Right hindlimb (tissue), 1 donor: ENCODE measurements at places on chromosomes 1 and 21.

DNA sequence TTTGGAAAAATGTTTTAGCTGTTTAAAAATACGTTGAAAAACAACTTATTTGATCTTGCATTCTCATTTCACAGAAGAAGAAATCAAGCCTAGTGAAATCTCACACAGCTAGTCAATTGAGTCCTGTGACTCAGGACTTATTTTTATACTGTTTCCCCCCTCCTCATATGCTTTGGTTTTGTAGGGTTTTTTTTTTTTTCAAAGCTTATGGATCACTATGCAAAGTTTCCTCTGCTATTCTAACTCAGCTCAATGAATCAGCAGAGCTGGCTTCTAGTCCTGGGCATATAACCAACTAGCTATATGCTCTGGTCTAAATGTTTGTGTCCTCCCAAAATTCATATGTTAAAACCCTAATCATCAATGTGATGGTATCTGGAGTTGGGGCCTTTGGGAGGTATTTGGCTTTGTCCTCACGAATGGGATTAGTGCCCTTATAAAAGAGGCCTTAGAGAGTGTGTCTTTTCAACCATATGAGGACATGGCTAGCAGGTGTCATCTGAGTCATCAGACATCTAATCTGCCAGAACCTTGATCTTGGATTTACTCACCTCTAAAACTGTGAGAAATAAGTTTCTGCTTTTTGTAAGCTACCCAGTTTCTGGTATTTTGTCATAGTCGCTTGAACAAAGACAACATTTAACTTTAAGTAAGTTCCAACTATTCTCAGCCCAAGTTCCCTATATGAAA lies 317.2 kb upstream of the C1orf87 start:
- no peak for DNase-seq

DNA sequence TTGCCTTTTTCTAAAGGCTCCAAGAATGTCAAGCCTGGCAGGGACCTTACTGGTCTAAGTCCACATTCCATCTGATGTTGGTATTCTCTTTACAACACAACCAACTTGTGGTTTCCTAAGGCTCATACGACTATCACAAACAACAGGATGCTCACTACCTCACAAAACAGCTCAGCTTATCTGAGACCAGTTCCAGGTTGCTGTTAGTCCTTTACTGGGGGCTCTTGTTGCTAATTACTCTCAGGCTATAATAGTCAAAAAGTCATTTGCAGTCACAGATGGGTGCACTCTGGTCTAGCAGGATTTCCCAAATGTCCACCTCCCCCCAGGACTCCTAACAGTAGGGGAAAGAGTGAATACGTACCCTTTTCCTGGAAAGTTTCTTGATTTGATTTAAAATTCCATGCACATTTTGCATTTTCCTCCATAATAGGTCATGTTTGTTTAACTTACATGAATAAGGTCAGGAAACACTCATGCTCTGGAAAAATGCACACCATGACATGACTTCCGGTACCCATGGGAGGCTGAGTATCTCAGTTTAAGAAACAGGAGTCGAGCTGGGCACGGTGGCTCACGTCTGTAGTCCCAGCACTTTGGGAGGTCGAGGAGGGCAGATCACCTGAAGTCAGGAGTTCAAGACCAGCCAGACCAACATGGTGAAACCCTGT lies 16.0 kb downstream of the LCK start:
- no peak for DNase-seq

- no peak for DNase-seq
These were observed 12.6 kb downstream of the FHAD1 start for GRCh38 chr1:15259622-15260007.

DNA sequence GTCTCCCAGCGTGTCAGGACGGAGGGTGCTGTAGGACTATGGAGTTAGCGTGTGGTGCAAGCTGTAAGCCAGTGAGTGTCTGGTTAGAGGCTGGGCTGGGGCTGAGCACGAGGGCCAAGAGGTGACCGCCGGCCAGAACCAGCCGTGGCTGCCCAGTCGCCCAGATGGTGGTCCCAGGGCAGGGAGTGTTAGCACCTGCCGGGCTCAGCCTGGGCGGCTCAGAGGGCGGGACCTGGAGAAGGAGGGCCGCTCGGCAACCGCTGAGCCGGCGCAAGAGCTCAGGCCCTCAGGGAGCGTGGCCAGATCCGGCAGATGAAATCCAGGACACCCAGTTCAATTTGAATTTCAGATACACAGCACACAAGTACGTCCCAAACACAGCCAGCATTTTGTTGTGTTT lies 87.9 kb downstream of the PRDM16 start:
- DNase-seq: no peak

DNA sequence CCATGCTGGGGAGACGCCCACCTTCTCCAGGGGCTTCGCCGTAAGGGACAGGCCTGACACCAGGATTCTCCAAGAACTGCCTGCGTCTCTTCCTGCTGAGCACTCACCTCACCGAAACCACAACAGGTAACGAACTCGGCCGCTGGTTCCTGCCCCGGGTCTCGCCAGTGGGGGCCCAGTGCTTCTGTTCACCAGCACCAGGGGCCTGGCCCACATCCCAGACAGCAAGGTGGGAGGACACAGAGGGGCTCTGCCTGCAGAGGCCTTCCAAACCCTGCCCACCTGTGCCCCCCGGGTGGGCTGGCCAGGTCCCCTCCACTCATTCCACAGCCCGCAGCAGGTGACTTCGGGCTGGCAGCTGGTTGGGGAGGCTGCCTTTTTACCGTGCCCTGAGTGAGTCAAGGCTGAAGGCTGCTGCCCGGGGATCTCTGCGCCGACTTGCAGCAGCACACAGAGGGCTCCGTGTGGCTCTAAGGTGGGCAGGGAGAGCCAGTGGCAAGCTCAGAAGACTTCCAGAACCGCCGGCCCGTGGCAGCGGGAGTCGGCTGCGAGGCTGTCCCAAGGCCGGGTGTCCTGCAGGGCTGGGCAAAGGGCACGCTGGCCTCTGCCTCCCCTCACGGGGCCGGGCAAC lies 14.7 kb upstream of the COL18A1 start:
- DNase-seq: peak; percentile 23

DNA sequence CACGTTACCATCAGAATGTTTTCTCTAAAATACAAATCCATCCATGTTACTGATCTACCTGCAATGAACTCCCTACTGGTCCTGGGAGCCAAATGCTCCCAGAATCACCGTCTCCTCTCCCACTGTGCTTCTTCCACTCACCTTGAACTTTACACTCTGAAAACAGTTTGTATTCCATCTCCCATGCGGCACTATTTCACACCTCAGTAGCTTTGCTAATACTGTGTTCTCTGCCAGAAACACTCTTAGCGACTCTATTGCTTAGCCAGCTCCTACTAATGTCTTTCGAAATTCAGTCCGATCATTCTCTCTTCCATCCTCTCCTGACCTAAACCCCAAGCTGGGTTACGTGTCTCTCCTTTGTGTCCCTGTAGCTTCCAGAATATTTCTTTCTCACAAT lies 284.4 kb upstream of the DUSP10 start:
- DNase-seq: no peak

- DNase-seq: no peak
These were observed 66.6 kb downstream of the HMGB4 start for GRCh38 chr1:33930346-33931110.

GRCh38 chr1:201715801-201716741 lies 112.9 kb upstream of the IPO9 start:
- DNase-seq: no peak

GRCh38 chr1:88802950-88803349 lies 88.4 kb downstream of the GTF2B start:
- DNase-seq: no peak

DNA sequence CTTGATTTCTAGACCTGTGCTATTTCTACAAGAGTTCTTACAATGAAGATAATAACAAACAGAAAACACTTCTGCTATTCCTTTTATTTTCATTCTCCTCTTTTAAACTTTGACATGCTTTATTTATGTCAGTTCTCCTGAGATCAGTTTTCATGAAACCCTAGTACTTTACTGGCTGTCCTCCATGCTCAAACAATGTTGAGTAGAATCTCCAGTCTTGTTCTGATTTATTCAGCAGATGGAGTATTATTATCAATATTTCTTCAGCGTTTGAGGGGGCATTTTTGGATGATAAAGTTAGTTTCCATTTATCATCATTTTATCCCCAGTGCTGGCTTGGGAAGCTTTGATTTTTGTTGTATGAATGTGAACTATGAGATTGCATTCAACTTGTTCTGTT lies 85.9 kb upstream of the WARS2 start:
- no peak for DNase-seq

- DNase-seq: no peak
These were observed 603.3 kb downstream of the PTPRC start for GRCh38 chr1:199242147-199242546.

DNA sequence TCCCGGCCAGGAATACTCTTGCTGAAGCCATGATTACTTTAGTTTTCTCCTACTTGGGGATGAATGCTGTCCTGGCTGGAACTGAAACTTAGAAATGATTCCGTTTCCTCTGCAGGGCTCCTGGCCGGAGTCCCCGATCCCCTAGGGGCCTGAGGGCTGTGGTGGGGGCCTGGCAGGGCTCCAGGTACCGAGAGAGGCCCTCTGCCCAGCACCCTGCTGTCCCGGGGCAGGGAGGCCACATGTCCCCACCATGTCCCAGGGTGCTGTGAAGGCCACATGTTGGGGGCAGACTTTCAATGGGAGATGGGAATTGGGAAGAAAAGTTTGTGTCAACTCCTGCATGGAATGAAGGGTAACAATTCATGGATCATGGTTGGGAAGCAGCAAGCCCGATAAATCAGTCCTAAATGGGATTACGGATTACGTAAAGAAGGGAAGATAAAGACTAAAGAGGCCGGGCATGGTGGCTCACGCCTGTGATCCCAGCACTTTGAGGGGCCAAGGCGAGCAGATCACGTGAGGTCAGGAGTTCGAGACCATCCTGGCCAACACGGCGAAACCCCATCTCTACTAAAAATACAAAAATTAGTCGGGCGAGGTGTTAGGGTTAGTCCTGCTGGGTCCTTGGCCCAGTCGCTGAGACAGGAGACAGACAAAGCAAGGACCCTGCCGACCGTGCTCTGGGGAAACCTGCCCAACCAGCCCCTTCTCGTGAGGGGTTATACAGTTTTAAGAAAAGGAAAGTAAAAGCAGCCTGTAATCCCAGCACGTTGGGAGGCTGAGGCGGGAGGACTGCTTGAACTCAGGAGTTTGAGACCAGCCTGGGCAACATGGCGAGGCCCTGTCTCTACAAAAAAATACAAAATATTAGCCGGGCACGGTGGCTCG lies 37.6 kb downstream of the MORN1 start:
- no peak for DNase-seq

- DNase-seq: no peak
These were observed 92.6 kb downstream of the LPAR3 start for GRCh38 chr1:84800090-84801073.

DNA sequence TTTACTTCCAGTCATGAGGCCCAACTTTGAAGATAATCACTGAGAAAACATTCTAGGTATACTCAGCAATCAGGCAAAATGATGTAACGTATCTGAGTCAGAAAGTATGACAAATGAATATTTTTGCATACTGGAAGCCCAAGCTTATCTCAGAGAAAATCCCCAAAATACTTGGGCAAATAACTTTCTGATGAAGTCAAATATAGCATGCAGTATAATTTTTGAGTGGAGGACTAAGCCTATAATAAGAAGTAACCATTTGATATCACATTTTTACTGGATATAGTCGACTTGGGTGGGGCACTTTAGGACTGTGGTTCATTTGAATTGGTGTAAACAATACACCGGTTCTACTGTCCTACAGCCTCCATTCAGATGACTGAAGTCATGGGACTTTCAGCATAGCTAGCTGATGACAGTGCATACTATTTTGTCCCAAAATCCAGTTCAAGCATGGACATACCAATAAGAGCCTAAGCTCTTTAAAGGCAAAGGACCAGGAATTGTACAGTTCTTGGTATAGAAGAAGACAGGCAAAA lies 2.3 kb upstream of the GADD45A start:
- no peak for DNase-seq

DNA sequence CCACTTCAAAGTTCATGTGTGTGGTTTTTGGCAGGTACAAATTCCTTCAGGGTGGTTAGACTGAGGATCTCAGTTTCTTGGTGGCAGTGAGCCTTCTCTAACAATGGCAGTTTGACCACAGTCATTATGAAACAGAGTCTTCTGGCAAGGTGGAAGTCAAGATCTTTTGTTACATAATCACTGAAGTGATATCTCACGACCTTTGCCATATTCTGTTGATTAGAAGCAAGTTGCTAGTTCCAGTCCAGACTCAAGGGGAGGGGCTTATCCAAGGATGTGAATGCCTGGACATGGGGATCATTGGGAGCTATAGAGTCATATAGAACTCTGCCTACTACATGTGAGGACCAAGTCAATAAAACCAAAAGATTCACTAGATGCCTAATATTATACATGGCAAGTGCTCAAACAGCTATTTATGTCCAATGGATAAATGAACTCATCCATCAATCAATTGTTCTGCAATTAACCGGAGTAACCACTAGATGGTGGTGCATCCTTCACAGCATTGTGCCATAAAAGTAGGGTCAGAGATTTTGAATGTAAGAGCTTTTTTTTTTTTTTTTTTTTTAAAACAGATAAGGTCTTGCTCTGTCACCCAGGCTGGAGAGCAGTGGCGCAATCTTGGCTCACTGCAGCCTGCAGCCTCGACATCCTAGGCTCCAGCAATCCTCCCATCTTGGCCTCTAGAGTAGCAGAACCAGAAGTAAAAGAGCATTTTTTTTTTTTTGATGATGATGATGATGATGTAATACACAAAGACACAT lies 131.9 kb downstream of the CRB1 start:
- no peak for DNase-seq

DNA sequence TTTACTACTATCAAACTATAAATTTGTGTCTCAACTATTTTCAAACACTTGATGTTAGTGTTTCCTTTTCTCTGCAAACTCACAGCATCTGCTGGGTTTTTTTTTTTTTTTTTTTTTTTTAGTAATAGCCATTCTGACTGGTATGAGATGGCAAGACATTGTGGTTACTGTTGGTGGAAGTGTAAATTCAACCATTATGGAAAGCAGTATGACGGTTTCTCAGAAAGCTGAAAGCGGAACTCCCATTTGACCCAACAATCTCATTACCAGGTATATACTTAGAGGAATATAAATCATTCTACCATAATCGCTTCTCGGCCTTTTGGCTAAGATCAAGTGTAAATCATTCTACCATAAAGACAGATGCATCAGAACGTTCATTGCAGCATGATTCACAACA lies 608.3 kb upstream of the ZP4 start:
- DNase-seq: no peak

DNA sequence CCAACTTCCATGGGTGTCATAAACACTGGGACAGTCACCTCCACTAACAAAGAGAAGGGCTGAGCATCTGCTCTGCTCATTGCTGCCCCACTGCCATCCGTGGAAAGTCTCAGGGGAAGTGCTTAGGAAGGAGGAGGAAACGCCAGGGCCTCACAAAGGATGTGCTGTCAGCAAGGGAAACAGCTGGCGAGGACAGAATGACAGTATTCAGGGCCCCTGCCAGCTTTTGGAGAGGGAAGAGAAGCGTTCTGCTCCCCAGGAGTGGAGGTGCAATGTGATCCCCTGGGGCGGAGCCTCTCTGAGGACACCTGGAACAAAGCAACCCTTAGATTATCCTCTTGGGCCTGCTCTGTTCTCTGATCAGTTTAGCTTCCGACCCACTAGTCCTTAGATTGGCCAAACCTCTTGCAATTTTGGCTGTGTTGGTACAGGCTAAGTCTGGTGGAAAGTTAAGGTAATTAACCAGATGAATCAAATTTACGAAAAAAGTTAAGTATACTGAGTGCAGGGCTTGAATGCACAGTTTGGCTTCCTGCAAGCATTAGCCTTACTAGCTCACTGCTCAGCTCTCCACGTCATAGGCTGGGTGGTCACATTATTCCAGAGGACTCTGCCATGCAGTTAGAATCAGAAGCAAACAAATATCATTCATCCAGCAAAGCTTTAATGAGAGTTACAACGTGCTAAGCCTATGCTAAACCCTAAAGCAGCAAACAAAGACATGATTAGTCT lies 170.2 kb upstream of the NFIA start:
- peak; percentile 69 for DNase-seq
